ENCODE measurements at places on chromosomes 5 and 9.

DNA sequence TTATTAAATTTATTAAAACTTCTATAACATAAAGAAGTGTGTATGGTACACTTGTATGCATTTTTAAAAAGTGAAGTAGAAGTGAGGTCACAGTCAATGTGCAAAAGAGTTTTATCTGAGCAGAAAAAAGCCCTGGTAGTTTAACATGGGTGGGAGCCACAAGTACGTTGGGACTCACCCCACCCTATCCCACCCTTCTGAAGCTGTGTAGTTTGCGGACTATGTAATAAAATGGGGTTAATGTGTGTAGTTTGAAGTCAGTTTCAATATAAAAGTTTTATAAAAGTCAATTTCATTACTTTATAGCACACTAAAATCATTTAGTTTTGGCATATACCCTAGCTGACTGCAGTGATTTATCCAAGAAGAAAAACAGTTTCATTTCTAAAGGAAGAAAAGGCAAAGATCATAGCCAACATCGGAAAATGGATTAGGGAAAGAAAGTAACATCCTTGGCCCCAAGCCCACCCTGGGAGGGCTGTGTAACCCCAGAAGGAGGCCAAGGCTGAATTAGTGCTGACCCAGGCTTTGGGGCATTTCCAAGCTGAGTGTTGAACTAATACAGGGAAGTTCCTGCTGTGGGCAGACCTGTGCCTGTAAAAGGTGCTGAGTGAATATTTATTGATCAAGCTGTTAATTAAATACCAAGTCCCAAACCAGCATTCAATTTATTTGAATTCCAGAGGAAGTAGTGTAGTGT is 398.6 kb upstream of the ADAMTSL1 start:
- no peak for DNase-seq

DNA sequence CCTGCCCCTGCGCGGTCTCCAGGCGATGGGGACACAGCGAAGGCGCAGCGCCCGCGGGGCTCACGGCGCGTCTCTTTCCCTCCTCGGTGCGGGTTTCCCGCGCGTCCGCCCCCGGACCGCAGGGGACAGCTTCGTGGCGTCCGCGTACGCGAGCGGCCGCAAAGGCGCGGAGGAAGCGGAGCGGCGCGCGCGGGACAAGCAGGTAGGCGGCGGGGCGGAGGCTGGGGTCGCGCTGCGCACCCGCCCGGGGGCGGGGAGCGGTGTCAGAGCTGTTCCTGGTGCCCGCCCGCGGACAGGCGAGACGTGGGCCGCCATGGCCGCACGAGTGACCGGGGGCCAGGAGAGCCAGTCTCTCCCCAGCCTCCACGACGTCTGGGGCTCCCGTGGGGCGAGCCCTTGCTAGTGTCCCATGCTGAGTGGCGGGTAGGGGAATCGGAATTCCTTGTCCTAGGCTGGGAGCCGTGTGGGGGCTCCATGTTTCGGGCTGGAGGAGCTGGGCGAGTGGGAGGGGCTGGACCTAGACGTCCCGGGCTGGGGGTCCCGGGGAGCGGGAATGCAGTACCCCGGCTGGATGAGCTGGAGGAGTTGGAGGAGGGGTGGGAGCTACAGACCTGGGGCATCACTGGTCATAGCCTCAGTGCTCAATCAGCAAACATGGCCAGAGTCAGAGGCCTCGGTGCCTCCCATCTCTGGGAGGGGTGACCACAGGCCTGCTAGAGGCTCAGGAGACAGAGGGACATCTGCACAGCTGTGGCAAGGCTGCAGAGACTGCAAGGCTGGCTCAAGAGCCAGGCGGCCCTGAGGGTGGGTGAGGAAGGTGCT is 968 bp downstream of the NKD2 start:
- DNase-seq: no peak

DNA sequence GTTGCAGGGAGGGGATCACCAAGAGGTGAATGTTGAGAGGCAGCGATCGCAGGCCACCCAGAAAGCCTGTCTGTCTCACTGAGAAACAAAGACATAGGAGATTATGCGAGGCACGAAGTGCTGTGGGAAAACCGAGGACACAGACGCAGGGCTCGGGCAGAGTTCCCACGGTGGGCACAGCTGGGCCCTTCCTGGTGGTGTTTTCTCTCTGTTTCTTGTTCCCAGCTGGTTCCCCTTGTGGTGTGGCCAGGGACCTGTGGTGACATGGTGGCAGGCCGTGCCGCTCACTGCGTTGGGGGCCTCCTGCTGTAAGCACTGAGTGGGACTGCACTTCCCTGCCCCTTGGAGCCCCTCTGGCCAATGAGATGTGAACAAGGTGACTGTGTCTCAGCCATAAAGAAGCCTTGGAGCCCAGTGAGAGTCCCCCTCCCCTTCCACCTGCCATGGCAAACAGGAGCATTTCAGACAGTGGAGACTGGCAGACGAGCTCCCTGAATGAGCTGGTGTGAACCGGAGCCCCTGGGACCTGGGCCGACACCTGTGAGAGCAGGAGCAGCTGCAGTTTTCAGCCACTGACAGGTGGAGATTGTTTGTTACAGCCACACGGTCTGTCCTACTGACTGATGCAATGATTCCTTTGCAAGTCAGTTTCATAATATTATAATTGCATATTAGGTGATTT is 13.2 kb upstream of the IRX4 start:
- DNase-seq: no peak

DNA sequence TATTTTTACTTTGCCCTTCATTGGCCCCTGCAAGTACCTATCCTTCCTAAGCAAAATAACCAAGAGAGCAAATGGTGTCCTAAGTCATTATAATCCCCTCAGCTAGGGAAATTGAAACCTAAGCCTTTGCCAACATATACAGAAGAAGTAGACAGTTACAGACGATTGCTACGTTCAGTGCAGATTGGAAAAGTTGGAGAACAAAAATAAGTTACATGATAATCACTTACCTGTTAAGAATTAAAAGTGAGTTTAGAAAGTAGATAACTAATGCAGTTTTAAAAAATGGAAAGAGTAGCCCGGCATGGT is 244.8 kb downstream of the MPDZ start:
- DNase-seq: no peak

DNA sequence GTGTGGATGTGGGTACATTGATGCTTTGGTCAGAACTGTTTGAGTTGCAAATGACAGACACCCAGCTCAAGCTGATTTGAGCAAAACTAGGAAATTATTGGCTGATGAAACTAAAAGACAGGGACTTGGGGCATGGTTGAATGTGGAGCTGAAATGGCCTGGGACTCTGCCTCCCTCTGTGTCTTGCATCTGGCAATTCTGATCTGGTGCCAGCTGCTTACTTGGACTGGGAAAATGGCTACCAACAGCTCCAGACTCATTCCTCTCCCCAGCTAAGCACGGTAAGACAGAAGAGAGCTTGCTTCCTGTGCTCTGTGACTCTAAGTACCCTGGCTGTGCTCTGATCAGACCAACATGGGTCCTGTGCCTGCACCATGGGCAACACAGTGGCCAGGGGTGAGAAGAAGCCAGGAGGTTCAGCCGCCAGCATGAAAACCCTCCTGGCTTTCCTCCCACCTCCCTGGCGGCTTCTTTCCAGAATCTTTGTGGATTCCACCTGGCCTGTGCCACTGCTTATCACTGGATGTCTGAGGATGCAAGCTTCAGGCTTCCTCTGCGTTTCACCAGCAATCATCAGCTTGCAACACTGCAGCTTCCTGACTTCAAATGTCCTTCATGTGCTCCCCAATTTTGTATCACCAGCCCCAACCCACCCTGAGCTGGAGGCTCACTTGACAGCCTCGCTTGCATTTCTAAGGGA is 44.1 kb downstream of the C5orf15 start:
- DNase-seq: no peak
